ENCODE measurements at places on chromosomes 6 and 20.

DNA sequence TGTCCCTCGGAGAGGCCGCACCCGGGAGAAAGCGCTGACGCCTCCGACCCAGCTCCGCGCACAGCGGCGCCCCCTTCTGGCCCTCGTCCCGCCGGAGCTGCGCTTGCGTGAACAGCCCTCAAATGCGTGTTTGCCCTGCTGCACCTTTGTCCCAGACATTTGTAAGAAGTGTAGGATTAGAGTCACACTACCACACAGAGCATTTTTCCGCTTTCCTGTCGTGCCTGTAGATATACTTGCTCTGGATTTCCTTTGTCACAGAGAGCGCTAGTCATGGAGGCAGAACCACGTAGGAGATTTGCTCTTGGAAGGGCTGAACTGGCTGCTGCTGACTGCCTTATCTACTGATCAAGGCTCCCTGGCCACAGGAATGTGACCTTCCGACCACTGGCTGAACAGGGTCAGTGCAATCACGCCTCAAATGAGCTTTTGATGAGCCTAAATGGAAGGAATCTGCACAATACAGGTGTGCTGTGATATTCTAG is 62.3 kb downstream of the PAX1 start:
- no peak for DNase-seq

DNA sequence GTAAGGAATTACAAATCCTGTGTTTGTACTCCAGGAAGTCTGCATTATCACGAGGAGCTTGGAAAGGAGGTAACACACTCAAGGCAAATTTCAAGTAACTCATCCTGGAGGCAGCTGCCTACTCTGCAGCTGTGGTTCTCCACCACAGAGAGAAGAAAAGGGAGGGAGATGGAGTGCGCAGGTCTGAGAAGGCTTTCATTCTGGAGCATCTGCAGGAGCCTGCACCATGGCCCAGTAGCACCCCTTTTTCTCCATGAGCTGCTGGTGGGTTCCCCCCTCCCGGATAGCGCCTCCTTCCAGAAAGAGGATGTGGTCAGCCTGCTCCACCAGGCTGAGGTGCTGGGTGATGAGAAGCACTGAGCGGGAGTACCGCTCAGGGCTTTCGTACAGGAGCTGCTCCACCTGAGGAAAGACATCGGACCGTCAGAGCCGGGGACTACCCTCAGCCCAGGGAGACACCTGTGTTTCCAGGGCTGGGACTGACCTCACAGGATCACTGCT is 1.6 kb upstream of the PSMB8 start:
- peak; percentile 36 for DNase-seq

DNA sequence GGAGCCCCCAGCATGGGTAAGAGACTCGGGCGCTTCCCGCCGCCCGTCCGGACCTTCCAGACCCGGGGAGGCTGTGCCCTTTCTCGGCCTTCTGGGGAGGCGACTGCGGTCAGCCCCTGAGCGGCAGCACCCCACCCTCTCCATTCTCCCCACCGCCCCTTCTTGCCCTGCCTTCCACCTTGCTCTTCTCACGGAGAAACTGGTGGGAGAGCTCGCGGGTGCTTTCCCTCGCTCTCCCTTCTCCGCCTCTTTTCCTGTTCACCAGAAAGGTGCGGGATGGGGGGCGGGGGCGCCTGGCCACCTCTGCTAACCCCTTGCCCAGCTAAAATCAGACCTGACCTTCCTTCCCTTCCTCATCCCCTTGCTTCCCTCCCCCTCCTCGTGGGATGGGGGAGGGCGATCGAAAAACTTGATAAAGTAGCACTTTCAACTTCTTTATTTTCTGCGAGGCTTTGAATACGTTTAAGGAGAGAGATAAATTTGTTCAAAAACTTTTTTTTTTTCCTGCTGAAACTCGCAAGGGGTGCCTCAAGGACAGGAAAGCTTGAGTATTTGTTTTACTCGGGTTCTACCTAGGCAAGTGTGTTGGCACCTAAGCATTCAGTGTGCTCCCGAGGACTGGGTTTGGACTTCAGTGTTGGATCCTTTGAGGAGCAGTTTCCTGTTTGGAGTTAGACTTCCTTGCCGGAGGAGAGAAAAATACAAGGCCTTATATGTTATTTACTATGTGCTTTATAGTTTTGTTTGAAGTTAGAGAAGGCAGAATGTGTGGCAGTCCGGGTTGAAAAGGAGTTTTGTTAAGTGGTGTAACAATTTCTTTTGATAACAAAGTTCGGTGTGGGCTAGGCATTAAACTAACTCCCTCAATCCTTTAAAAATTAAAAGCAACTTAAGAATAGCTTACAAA is 897 bp downstream of the CD2AP start:
- DNase-seq, result no peak

DNA sequence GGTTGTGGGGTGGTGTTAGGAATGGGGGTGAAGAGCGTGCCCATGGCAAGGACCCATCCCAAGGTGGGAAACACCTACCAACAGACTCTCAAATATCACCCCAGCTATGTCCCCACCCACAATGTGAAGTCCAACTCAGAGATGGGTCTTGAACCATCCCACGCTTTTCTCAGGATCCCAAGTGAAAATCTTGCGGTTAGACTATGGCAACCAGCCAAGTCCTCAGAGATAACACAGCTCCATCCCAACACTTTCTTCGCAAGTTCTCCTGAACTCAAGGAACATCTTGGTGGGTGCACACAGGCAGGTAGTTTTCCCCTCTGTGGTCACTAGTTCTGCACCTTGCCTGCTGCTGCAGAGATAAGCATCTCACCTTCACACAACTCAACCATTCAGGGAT is 116.0 kb downstream of the CDC5L start:
- no peak for DNase-seq

DNA sequence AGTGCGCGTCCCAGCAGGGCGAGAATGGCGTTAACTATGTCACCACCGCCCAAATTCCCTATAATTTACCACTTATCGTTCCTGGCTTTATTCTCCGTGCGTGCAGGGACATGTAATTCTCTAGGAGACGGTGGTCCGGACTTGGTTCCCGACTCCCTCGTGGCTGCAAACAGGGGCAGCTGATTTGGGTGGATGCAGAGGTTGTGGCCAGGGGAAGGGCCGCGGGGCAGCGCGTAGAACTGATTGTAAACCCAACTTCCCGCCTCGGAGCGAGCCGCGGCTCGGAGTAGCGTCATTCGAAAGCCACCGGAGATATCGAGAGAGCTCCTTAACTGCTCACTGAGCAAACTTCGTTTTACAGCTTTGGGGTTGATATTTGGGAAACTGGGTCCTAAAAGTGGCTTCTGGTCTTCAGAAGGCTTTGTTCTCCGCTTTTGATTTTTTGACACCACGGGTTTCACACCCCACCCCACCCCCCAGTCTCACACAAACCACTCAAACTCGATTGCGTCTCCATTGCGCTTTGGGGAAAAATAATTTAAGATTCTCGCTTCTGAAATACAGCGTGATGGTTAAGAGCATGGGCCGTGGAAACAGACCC is 17.5 kb upstream of the ZSCAN9 start:
- DNase-seq, result no peak

- no peak for DNase-seq
These were observed 36.0 kb upstream of the FOXO3 start for GRCh38 chr6:108524528-108525248.

DNA sequence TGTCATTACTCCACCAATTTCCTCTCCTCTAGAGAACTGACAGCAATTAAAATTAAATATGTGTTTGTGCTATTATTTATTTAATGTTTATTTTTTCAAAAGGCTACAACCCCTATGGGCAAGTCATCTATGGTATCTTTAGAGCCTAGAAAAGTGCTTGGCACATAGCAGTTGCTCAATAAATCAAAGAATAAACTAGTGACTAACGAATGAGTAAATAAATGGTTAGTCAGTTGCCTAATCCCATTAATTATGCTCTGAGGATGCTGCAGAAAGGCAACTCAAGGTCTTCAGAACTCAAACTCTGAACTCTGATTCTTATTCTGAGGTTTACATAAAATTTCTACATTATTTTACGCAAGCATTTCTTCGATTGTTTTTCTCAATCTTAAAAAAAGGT is 193.0 kb upstream of the TSHZ2 start:
- no peak for DNase-seq
